ENCODE measurements at places on chromosomes 12 and 14.

GRCh38 chr12:119556854-119557253 lies 36.7 kb upstream of the TMEM233 start:
- DNase-seq: no peak

GRCh38 chr14:67071506-67071905 lies 117.7 kb upstream of the GARIN2 start:
- no peak for DNase-seq

GRCh38 chr14:36067428-36068187 lies 108.9 kb downstream of the PTCSC3 start:
- DNase-seq: no peak

DNA sequence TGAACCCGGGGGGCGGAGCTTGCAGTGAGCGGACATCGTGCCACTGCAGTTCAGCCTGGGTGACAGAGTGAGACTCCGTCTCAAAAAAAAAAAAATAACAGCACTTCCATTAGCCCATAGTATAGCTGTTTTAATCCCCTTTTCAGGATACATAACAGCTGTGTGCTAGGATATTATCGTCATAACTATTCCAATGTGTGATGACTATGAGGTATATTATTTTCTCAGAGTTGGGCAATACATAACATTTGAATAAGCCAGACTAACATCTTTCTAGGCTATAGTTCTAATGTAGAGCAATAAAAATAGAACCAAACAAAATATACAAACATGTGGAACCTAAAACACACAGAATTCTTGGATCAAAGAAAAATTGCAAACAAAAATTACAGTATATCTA lies 57.1 kb downstream of the MARK3 start:
- no peak for DNase-seq

DNA sequence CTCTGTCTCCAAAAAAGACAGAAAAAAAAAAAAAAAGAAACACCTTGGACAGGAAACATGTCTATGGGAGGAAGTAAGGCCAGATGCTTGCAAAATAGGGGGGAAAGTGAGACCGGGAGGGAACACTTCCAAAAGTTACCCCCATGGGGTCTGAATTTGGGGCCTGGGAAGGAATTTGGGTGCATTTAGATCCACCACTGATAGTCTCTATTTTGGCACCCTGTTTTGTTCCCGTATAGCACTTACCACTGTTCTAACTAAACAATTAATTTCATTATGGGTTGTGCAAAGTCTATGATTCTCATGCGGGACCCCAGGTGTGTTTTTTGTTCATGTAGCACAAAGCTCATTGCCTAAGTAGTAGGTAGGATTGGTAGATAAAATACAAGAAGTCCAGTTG lies 1.4 kb upstream of the MLEC start:
- no peak for DNase-seq

GRCh38 chr12:29653286-29653685 lies 130.5 kb downstream of the TMTC1 start:
- no peak for DNase-seq

DNA sequence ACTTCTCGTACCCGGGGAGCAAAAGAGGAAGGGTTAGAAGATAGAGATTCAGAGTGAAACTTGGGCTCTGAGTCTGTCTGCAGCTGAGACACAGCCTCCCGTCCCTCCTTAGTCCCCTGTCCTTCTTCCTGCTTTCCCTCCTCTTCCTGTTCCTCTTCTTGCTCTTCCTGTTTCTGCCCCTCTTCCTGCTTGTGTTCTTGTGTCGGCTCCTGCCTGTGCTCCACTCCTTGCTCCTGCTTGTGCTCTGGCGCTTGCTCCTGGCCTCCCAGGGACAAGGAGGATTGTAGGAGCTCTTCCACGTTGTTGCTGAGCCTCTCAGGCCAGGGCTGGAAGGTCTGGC lies 3.0 kb downstream of the ACRBP start:
- peak; percentile 81 for DNase-seq

- no peak for DNase-seq
Observed at GRCh38 chr12:104331376-104331775, 27.8 kb downstream of the EID3 start.

GRCh38 chr14:65972346-65972870 lies 513.8 kb upstream of the CCDC196 start:
- no peak for DNase-seq

DNA sequence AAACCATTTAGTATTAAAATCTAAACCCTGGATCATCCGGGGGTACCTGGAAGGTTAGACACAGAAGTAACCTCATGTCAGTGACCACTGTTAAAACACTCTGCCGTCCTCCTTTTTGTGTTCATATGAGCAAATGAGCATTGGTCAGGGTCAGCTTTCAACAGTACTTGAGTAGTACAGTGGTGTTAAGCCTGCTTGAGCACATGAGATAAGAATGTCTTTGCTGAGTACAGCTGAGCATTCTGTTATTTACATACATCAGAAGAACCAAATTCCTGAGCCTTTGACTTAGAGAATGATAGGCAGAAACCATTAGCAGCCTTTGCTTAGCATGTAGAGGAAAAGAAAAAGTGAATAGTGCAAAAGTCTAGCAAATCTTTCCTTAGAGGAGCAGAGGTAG lies 38.6 kb upstream of the LRTM2 start:
- DNase-seq: no peak

DNA sequence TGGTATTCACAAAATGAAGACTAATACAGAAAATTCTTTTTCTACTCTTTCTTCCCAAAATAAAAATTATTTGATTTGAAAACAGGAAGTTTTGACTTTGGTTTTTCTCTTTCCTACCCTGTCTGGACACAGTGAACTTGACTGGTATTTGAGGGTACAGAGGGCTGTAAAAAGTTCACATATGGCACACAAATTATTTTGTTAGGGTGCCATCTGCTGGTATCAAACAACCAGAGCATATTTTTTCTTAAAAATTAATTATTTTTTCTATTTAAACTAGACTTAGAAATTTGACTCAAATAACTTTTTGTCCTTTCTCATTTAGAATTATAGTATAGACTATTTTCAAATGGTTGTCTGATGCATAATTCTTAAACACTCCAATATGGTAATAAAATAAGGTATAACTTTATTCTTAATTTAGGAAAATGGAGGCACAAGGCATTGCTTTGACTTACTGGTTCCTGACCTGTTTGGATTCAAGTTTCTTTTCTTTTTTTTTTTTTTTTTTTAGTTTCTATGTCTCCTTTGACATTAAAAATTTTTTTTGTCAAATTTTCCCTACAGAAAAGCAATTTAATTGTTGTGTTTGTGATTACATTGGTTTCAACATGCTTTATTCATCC lies 390.6 kb downstream of the PRKD1 start:
- no peak for DNase-seq

- DNase-seq: no peak
Observed at GRCh38 chr12:92259696-92260251, 114.1 kb upstream of the BTG1 start.

- DNase-seq: no peak
Observed at GRCh38 chr12:49983892-49984291, 11.1 kb downstream of the AQP6 start.

GRCh38 chr14:79044894-79045624 lies 874.9 kb downstream of the NRXN3 start:
- no peak for DNase-seq

- DNase-seq: no peak
Observed at GRCh38 chr14:102544747-102545460, 35.3 kb upstream of the ANKRD9 start.

DNA sequence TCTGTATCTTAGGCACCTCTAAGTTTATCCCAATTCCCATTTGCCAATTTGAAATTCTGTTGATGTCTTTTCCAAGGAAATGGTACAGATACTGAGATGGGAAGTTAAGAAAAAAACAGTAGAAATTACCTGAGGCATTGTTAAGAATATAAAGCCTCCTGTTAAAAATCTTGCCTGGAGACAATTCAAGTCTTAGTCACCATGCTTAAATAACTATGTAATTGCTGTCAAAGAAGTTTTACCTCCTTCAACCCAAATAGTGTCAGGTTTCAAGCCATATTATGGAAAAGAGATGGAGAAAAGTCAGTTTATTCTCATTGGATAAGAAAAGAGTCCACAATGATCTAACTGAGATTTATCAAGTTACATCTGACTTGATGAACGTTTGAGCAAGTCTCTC lies 974.7 kb downstream of the GALC start:
- DNase-seq: no peak

- DNase-seq: no peak
Observed at GRCh38 chr12:132847363-132848356, 19.0 kb upstream of the GOLGA3 start.

GRCh38 chr14:59356767-59357166 lies 108.4 kb downstream of the GPR135 start:
- DNase-seq: no peak

GRCh38 chr12:118436002-118436730 lies 59.8 kb downstream of the SUDS3 start:
- no peak for DNase-seq

DNA sequence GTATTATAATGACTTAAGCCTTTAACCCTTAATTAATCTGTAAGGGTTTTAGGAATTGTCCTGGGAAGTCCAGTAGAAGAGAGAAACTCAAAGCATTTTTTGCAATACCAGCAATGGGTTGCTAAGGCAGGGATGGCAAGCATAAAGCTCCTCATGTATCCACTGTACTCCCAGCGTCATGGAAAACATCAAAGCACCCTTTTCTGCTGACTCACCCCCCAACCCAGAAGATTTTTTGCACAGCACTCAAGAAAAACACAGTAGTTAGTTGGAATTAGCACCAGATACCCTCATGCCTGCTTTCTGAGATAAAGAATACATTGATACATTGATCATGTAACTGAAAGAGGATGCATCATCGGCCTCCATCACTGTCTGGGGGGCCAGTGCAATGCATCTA lies 199.1 kb upstream of the CNOT2 start:
- no peak for DNase-seq

DNA sequence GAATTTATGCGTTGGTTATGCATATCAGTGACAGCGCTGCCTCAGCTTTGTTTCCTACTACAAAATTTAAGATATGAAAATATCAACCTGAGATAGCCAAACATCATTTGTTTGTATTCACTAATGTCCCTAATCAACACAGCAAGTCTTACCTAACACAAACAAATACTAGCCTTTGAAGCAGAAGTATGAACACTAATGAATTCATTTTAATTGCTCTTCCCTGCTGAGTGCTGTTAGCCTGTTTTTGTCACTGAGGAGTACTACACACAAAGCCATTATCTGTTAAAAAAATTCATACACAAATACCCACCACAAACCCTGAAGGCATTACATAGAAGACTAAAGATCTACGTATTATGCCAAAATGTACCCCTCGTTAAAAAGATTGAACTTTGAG lies 150.8 kb downstream of the HELB start:
- no peak for DNase-seq

GRCh38 chr14:84885061-84885460 lies 644.9 kb upstream of the FLRT2 start:
- no peak for DNase-seq

GRCh38 chr14:32559048-32559447 lies 229.9 kb downstream of the AKAP6 start:
- DNase-seq: no peak

DNA sequence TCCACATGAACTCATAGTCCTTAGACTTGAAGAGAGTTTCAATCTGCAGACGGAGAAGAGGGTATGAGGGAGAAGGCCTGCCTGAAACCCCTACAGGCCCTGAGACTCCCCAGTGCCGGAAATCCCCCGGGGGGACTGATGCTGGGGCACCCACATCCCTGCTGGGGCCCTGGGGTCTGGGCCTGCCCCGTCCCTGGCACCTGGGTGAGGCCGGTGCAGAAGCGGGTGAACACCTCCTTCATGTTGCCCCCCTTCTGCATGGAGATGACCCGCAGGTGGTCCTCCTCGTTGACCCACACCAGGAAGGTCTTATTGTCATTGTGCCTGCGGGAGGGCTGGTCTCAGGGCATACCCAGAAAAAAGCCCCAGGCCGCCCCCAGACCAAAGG lies 2.4 kb downstream of the CKB start:
- DNase-seq: no peak

GRCh38 chr14:37587881-37588666 lies 7.0 kb downstream of the FOXA1 start:
- no peak for DNase-seq

DNA sequence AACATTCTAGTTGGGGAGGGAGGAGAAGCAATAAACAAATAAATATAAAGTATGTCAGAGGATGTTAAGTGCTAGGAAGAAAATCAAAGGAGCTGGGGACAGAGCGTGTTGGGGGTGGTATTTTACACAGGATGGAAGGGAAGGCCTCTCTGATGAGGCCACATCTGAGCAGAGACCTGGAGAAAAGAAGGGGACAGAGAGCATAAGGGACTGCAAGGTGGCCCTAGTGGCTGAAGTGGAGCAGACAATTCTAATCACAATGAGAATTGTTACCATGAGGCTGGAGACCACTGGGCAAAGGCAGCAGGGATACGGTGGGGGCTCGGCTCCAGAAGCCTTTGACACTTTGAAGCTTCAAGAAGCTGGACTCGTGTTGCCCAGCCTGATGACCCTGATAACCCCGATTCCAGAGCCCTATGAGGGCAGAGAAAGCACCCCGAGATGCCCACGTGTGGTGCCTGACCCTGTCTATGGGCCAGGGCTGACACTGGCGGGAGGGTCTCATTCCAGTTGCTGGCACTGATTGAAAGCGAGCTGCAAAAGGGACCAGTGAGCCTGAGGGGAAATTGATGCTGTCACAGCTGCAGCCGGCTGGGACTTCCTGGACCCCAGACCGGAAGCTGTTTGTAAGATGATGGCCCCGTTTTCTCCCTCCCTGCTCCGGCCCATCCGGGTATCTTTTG lies 169.1 kb downstream of the RBM19 start:
- DNase-seq: no peak
